ENCODE measurements at places on chromosomes 5 and 9. TPM values are rescaled to one million over a fixed set of nuclear protein-coding genes. Genes with fewer than 3 reads are reported as not detected.

The GPRIN1 gene
- 7.3 TPM for total RNA-seq

The CD74 gene
- 0.89 TPM for total RNA-seq

The ITGA2 gene
- total RNA-seq: 72.5 TPM

The SLC22A4 gene
- total RNA-seq: 4.8 TPM

The FSTL4 gene
- not detected for total RNA-seq

The PCDHA11 gene
- 0.18 TPM for total RNA-seq

The HMGXB3 gene
- 63.9 TPM for total RNA-seq

The HMMR gene
- 29.6 TPM for total RNA-seq

The TMEM245 gene
- 60.0 TPM for total RNA-seq

The ANKS6 gene
- total RNA-seq: 11.3 TPM

The F12 gene
- 0.89 TPM for total RNA-seq

The C5orf52 gene
- not detected for total RNA-seq

The FAM151B gene
- 4.6 TPM for total RNA-seq
